Aorta (tissue), 5 donors: ENCODE measurements at places on chromosomes 13 and 19. TPM values are rescaled to one million over a fixed set of nuclear protein-coding genes. Genes with fewer than 3 reads are reported as not detected.
A peak's percentile ranks its signal among the peaks of the same experiment; 100 is the strongest.

PLIN4 gene
- 7.4 TPM for total RNA-seq

C19orf73 gene
- total RNA-seq: 0.72 TPM

DNA sequence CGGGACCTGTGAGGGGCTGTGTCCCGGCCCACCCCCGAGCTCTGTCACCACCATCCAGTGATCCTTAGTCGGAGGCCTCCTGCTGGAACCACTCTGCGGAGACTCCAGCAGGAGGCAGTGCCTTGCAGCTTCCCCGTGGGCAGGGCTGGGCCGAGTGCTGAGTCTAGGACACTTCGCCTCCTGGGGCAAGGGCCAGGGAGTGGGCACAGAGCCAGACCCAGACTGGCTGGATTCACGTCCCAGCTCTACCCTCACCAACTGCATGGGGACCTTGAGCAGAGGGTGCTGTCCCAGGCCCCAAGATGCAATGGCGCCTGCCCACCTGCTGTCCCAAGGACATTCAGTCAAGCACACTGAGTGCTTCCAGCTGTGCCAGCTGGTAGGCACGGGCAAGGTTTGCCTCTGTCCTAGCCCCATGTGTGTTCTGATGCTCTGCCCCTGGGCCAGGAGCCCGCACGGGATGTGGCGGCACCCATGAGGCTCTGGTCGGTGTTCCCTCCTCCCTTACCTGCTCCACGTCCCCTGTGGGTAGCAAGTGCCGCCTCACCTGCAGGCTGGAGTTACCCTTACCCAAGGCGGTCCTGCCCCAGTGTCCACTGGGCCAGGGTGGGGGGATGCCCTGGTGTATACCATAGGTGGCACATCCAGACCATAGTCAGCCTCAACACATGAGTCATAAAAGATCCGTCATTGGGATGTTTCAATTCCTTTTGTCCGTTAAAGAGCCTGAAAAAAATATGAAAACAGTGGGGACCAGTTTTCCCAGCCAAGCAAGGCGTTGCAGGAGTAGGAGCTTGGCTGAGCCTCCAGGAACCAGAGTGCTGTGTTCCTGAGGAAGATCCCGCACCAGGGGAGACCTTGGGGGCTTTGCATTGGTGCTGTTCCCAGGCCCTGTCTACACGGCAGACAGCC lies 7.4 kb downstream of the FZR1 start:
- no peak for DNase-seq

GRCh38 chr19:4811328-4812131 lies 20.0 kb downstream of the TICAM1 start:
- DNase-seq: peak; percentile 88

DNA sequence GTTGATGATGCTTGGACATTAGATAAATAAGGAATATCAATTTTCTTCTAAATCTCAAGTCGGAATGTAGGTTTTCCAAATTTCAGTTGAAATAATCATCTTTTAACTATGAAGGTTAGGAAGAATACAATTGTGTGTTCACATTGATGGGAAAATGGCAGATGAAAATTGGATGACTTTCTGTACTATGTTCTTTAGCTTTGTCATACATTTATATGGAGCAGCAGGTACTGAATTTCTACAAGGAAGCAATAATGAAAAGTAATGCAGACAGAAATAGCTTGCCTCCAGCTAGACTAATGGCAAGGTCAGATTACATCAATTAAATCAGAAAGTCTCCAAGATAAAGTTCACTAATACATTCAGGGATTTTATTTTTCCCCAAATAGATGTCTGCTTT lies 1423.7 kb upstream of the PCDH20 start:
- no peak for DNase-seq

SLC27A1 gene
- total RNA-seq: 22.2 TPM

DNA sequence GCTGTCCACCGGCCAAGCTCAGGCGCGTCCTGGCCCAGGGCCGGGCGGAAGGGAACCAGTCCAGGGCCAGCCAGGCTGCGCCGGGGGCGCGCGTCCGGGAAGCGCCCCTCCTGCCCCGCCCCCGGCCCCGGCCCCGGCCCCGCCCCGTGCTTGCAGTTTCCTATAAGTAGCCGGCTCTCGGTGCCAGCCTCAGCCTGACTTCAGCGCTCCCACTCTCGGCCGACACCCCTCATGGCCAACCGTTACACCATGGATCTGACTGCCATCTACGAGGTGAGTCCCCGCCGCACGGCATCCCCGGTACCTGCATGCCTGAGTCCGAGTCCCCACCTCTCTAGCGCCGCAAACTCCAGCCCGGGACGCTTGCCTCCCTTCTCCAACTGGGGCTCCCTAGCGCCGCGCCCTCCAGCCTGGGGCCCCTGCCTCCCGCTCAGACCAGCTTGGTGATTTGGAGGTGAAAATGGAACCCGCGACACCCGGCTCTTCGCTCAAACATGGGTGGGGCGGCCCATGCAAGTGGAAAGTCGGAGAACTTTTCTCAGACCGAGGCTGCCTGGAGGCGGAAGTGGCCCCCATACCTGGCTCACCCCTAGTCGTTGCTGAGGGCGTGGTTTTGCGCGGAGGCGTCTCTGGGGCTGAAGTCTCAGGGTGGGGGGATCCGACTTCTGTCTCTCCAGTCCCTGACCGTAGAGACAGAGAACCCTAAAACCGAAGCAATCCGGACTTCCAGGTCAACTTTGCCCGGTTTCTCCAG lies at the start of gene ZFP36:
ZFP36 (plus strand) TSS at position 192 of the 754 bp plus-strand sequence; CDS start at position 250, 58 bp downstream.
- DNase-seq: peak; percentile 98

DNA sequence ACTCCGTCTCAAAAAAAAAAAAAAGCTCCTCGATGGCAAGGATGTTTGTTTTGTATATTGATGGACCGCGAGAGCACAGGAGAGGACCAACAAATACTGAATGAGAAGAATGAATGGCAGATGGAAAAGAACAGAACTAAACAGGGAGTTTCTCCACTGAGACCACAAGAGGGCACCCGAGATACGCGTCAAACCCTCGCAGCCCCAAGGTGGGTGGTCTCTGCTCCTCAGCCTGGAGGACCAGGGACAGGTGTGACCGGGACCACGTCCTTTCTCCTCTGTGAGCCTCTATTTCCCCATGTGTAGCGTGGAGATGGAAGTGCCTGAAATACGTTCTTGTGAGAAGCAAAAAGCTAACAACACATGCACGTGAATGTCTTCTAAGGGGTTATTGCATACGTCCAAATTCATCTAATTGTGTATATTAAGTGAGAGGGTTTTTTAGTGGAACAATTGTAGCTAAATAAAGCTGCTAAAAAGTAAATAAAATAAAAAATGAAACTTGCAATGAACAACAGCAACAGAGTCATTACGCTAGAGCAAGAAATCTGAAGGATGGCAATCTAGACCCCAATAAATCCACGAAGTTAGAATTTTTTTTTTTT lies 8.3 kb upstream of the CDC42EP5 start:
- peak; percentile 69 for DNase-seq
